Right atrium auricular region (tissue), 2 donors: ENCODE measurements at places on chromosomes 1 and 21. TPM values are rescaled to one million over a fixed set of nuclear protein-coding genes. Genes with fewer than 3 reads are reported as not detected.

DNA sequence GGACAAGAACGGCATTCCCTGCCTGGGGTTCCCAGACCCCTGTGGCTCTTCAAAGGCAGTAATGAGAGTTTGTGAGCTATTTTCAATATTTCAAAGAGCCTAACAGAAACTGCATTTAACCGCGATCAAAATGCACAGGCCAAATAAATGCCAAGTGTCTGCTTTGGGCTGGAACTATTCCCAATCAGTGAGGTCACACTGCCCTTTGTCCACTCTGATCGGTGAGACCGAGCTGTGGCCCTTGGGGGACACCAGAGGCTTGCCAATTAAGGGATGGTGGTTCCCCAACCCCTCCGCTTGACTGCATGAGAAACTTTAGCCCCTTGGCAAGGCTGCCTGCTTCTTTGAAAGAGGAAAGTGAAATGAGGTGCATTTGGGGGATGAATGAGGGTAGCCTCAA lies 20.3 kb downstream of the CSMD2 start:
- DNase-seq: no peak

- DNase-seq: no peak
These were observed 2.5 kb upstream of the OLFML3 start for GRCh38 chr1:113976609-113977278.

Gene KCNA3
- 1.9 TPM for total RNA-seq

DNA sequence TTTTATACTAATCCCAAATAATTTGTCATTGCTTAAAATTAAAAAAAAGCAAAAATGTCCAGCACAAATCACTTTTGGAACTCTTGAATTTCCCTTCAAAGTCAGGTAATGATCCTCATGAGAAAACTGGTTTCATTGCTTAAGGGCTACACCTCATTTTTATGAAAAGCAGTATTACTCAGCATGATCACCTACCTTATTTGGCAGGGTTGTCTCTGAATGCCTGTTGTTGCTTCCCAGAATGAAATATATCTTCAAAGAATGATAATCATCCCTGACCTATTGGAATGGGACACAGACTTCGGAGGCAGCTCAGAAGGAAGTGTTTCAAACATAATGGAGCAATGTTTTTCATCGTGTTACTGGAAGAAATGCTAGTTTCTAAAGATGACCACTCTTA lies 29.7 kb downstream of the C1orf21 start:
- DNase-seq: no peak

DNA sequence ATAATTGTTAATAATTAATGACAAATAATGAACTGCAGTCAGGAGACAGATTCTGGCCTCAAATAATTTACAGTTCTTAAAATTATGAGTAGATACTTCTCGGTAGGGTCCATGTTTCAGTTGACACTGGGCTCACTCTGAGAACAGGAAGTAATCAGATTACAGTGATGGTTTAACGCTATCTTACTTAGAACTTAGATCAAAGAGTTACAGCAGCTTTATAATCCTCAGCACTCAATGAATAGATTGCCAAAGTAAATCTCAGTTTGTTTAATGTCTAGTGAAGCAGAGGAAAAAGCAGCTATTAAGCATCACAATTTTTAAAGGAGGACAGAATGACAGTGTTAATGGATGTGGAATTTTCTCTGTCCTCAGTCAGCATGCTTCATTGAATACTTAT lies 79.6 kb downstream of the PDE4B start:
- DNase-seq: no peak

DNA sequence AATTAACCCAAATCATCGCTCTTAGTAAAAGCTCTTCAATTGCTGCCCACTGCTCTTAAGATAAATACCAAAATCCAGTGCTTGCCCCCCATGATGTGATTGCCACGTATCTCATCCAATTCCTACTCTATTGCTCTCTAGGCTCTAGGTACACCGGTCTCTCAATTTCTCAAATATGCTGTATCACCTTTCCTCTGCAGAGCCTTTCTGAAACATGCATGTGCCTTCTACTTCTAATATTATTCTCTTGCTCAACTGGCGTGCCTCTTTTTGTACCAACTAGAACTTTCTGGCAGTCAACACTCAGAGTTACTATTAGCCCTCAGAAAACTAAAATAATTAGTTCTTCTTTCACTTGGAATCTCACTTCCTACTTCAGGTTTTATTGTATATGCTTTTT lies 111.7 kb upstream of the LBR start:
- DNase-seq: no peak

Gene PRKCZ
- total RNA-seq: 16.4 TPM

DNA sequence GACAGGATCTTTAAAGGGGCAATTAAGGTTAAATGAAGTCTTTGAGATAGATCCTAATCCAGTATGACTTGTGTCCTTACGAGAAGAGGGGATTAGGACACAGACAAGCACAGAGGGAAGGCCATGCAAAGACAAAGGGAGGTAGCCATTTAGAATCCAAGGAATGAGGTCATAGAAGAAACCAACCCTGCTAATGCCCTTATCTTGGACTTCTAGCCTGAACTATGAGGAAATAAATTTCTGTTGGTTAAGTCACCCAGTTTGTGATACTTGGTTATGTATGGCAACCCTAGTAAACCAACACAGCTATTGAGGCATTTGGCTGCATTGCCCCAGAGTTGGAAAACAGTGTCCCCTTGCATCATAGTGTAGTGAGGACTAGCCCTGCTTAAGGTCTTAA lies 121.3 kb downstream of the MAST2 start:
- DNase-seq: no peak

DNA sequence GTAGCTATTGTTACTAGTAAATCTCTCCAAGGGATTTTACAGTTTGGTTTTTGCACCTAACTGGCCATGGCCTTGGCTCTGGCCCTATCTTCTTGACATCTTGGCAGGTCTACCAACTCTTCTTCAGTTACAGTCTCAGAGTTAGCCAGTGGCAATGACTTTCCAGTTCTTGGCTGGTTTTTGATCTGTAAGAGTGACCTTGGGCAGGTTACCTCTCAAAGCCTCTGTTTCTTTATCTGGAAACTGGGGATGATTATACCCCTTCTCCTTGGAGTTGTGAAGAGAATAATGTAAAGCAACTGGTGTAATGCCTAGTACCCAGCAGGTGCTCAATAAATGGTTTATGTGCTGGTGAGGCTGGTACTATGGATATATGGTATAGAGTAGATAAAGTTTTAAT lies 6.7 kb downstream of the PHGDH start:
- no peak for DNase-seq

GRCh38 chr1:50417946-50418599 lies 5.2 kb downstream of the DMRTA2 start:
- no peak for DNase-seq

Gene C1orf226
- 3.0 TPM for total RNA-seq
